ENCODE measurements at places on chromosomes 12 and 14.

DNA sequence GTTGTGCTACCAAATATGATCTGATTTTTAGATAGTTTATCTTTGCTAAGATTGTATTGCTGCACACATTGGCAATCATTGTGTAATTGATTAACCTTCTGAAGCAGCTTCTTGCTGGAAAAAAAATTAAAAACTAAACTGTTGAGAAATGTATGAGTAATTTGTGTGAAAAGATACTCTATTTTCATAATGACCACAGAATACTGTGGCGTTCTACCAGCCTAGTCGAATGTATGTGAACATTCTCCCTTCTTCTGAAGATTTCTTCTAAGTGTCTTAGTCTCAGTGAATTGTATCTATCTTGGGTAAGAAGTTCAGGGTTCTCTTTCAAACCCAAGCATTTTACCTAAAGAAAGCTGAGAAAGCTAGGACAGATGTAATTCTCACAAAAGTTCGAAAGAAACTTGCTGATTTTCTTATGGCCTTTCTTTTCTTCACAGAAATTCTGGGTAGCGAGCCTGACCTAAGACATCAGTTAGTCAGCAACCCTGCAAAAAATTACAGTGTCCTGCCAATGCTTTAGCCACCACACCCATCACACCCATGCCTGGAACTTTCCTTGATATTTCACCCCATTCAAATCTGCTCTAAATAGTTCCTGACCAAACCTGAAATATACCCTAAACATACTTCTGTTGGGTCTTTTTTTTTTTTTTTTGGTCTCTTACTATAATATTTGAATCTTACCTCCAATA lies 27.1 kb upstream of the C12orf71 start:
- DNase-seq = no peak

DNA sequence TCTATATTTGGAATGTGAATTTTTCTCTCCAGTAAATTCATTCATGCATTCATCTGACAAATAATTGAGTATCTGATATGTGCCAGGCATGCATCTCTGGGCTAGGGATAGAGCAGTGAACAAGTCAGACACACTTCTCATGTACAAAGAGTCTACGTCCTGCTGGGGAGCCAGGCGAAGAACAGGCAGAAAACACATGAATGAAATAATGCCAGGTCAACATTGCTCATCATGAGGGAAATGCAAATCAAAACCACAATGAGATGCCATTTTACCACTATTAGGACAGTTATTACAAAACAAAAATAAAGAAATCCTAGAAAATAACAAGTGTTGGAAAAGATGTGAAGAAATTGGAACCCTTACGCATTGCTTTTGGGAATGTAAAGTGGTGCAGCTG lies 90.3 kb downstream of the PAX9 start:
- no peak for DNase-seq

- no peak for DNase-seq
Measured at GRCh38 chr14:100138082-100138787, 21.2 kb downstream of the DEGS2 start.

DNA sequence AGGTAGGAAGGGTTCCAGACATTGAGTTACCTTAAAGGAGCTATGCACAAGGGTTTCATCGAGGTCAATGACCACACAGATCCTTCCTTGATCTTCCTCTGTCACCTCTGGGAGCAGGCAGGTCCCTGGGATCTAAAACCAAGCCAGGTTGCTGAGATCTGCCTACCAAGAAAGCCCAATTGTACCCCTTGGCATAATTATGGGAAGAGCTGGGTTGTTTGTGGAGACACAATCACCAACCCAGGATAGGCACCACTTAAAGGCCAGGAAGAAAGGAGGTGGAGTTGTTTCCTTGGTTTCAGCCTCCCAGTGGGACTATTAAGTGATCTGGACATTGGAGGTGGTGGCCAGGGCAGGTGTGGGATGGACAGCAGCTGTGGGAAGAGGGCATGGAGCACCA lies 8.4 kb upstream of the AVIL start:
- no peak for DNase-seq

- no peak for DNase-seq
Measured at GRCh38 chr14:56310643-56311042, 192.4 kb downstream of the PELI2 start.

DNA sequence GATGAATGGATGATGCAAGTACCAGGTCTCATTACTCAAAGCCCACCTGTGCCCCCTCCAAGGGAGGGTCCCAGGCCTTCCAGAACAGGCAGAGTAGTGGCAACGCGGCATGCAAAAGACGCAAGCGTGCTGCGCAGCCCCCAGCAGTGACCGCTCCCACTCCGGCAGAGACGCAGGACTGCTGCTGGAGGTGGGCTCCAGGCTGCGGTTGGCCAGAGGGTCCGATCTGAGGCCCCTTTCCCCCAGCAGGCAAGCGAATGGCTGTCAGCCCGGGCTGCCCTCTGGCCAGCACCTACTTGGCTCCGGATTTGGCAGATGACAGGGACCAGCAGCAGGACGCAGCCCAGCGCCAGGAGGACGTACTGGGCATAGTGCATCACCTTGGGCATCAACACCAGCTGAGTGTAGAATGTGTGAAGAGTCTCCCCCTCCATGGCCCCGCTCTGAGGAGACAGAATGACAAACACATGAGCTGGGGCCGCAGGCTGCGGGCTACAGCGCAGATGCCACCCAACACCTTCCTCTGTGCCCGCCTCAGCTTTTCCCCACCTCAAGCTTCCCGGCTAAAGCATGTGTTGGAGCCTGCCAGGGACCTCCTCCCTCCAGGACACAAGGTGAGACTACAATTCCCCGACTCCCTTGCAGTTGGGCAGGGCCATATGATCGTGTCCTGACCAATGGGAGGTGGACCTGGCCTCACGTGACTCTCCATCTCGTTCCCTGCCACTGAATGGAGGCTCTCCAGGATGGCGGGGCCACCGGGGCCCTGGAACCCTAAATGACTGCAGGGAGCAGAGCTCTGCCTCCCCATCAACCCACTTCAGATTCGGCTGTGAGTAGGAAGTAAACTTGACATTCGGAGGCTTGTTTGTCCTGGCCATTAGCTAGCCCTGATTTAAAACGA lies 77.4 kb downstream of the SCARB1 start:
- DNase-seq = peak; percentile 74

DNA sequence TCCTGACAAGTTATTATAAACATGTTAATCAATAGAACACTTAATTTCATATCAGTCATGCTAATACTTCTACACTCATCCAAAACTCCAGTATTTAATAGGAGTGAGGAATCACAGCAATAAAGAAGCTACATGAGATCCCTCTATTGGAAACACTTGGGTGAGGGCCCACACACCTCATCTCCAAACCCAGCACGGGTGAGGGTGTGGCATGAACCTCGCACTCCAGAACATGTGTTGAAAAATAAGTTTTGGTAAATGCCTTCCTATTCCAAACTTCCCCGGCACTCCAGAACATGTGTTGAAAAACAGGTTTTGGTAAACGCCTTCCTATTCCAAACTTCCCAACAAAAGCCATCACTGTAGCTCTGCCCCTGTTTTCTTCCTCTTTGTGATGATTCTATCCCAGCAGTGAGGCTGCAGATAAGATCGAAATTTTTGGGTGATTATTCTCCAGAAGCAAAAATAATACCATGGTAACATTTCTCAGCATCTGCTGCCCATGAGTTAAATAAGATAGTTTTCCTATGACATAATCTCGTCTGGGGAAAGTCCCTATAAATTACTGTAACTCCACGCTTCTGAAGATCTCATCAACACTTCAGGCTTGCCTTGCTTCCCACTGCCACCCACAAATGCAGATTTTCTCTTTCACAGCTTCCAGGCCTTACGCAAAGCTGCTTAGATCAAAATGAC lies 24.4 kb upstream of the PTPRB start:
- no peak for DNase-seq

GRCh38 chr12:54497883-54498282 lies 331 bp downstream of the NCKAP1L start:
- no peak for DNase-seq

DNA sequence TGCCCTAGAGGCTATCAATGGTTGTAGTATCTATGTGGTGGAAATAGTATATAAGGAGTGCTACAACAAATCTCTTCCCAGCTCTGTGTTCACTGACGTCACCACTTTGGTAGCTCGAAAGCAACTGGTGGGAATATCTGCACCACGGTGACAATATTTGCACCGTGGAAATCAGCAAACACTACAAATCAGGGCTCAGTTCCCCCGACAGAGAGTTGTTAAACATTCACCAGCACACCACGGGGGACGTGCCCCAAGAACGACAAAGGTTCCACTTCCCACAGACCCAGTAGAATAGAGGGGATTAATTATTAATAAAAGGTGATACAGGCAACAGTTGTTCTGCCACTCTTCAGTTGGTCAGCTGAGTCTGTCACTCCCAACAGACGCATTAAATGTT lies 98.4 kb downstream of the CCDC60 start:
- no peak for DNase-seq

- no peak for DNase-seq
Measured at GRCh38 chr12:58712976-58713375, 207.3 kb downstream of the LRIG3 start.

GRCh38 chr14:51616724-51617409 lies 34.8 kb upstream of the FRMD6 start:
- DNase-seq = no peak

GRCh38 chr12:97595426-97595831 lies 132.8 kb downstream of the RMST start:
- no peak for DNase-seq

DNA sequence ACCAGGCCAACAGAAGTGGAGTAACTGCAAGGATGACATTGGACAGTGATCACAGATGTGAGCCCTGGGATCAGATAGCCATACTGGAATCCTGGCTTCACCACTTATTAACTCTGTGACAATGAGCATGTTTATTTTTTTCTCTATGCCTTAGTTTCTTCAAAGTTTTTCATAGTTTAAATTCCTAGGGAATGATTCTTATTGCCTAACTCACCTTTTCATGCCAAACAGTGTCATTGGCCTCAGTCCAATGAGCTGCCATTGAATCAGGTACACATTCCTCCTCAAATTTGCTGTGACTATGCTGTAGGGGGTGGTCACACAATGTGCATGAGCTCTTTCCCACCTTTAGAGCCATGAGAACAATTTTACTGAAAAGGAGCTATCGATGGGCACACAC lies 342.3 kb downstream of the SYT1 start:
- no peak for DNase-seq

DNA sequence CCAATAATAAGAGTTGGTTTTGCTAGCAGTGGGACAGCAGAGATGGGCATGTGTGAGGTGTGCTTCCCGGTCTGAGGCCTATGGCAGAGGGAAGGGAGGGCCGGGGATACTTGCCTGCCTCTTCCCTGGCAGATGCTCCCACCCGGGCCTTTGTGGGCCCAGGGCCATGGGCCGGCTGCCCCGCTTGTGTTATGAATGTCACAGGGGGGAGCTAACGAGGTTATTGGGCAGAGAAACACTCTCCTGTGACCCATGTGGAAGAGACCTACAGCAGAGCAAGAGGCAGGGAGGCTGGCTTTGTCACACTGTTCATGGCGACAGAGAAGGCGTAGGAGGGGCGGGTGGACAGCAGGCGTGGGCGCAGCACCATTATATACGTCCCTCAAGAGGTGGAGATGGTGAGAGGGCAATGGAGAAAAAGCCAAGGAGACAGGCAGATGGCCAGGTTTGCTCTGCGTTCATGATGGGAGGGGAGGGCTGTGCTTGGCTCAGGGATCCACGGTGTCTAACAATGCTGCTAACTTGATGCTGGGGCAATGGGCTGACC lies 13.3 kb downstream of the CCND2 start:
- no peak for DNase-seq

DNA sequence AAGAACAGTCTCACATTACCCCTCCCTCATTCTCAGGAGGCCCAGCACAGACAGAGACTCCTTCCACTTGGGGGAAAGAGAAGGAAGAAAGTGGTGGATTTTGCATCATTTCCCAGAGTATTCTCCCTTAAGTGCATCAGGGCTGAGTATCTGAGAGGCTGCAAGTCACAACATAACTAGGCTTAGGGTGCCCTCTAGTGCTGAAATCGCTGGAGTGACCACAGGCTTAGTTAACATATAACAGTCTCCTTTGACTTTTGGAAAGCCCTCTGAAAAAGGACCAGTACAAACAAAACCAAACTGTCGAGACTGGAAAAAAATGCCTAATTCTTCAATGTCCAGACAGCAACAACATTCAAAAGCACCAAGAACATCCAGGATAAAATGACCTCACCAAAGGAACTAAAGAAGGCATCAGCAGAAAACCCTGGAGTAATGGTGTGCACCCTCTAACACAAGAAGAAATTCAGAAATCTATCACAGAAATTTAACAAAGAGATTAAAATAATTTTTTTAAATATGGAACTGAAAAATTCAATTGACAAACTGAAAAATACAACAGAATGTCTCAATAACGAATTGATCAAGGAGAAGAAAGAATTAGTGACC lies 412.3 kb downstream of the RPS29 start:
- no peak for DNase-seq

Data from NCI-H1417 treated with DMSO at 0.1 percent for 48 hours (cell line).